Fibroblast of pulmonary artery (primary cell): ENCODE measurements at places on chromosomes 1 and 21.

GRCh38 chr21:39650801-39651200 lies 38.1 kb downstream of the B3GALT5 start:
- no peak for DNase-seq

DNA sequence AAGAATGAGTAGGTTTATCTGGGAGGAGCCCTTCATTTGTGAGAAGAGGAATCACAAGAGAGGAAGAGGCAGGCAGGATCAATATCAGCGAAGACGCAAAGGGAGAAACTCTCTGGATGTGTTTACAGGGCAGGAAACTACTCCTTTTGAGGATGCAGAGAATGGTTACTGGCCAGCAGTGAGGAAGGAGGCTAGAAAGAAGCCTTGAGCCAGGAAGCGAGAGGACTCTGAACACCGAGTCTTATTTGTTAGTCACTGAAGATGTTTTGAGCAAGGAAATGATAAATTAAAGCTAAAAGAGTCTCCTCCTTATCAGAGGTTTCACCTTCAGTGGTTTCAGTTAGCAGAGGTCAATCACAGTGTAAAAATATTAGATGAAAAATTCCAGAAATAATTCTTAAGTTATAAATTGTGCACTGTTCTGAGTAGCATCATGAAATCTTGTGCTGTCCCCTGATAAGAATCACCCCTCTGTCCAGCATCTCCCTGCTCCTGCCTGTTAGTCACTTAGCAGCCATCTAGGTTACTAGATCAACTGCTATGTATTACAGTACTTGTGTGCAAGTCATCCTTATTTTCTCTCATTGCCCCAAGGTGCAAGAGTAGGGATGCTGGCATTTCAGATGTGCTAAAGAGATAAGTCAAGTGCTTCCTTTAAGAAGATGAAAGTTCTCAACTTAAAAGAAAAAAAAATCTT lies 43.5 kb downstream of the WLS start:
- DNase-seq: no peak

GRCh38 chr21:46109313-46110221 lies 11.7 kb downstream of the COL6A2 start:
- DNase-seq: no peak

DNA sequence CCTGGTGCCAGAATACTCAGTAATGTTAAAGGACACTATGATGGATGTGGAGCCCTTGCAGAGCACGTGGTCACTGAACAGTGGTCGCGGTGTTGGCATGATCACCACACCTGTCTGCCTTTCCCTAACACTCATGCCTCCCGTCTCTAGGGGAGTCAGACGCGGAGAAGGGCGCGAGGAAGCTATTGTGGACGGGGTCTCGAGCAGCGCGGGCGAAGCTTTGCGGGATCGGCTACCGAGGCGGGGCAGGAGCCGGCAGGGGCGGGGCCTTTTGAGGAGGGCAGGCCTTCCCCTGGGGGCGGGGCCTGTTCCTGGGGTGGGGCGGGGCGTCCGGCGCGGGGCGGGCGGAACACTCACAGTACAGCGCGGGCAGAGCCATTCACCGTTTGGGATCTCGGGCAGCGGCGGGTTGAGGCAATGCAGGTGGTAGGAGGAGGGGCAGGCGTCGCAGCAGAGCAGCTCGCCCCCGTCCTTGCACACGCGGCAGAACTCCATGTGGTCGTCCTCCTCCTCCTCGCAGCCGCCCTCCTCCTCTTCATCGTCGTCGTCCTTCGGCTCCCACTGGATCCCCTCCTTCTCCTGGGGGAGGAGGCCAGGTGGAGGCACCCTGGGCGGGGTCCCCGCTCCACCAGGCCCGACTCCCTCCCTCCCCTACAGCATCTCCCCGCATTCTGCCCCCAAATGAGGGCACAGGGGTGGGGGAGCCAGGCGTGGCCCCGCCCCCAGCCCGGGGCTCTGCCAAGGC lies 31.5 kb downstream of the CHD5 start:
- DNase-seq: peak; percentile 22

DNA sequence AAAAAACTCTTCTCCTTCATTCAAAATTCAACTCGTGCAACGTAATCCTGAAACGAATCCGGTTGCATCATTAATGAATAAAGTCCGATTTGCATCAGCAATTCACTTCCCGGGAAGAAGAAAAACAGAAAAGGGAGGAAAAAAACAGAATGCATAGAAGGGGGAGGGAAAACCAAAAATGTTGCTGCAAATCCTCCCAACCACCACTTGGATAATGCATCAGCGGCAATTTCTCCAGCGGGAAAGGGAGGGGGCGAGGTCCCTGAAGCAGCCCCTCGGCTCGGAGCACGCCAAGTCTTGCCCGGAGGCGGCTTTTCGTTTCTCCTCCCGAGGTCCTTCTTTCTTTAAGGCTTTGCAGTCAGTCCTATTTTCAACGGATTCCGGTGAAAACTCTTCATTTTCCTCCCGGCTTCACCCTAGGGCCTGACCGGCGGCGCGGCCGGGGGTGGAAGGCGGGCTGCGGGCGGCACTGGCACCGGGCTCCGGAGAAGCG lies 723 bp downstream of the CDC42BPA start:
- peak; percentile 80 for DNase-seq

- no peak for DNase-seq
Measured at GRCh38 chr1:29695036-29695435, 458.7 kb downstream of the PTPRU start.

DNA sequence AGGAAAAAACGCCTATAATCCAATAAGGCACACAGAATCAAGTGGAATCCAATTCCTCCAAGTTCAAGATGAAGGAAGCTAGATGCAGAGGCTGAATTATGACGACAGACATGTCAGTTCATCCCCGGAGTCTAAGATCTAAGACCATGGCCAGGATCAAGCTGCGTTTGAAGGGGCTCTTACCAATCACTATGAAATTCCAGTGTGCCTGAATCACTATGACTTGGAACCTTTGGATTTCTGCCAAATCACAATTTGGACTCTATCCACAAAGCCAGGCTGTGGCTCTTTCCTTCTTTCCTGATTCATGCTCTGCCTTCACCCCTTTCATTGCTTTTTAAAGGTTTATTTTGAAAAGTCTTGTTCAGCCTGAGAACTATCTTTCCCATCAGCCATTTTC lies 17.1 kb downstream of the OLIG2 start:
- DNase-seq: peak; percentile 90

DNA sequence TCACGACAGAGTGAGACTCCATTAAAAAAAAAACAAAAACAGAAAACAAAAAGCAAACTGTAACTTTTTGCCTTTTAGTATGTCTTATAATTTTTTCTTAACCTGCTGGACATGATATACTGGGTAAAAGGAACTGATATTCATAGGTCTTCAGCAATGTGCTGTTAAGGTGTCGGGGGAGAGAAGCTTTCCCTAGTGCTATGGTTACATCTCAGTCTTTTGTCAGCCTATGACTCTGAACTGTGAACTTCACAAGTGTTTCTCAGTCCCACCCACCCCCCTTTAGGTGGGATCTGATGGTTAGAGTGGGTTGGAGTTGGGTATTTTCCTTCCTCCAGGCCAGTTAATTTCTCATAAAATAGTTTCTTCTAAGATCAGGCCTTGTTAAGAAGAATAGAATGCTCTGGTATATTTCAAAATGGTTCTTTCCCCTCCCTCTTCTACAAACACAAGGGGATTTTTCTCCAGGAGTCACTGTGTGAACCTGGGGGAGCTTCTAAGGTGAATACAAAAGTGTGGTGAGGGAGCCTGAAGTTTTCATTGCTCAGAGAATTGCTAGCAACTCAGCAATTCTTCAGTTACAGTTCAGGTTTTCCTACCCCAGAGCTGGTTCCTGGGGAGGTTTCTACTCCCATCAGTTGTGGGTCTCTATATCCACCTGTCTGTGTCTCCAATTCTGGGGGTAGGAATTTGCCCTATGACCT lies 16.1 kb upstream of the EDARADD start:
- no peak for DNase-seq

DNA sequence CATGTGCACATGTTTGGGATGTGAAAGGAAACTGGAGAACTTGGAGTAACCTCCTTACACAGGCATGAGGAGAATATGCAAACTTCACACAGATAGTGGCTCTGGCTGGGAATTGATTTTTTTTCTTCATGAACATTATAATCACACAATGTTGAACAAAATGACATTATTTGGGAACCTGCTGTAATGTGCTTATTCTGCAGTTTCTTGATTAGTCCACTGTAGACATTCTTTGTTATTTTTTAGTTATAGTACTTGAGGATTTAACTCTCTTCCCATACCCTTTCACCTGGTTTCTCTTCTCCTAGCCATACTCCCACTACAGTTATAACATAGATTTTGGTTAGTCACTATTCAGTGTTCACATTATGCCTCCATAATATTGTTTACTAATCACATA lies 68.3 kb downstream of the ATG4C start:
- no peak for DNase-seq

DNA sequence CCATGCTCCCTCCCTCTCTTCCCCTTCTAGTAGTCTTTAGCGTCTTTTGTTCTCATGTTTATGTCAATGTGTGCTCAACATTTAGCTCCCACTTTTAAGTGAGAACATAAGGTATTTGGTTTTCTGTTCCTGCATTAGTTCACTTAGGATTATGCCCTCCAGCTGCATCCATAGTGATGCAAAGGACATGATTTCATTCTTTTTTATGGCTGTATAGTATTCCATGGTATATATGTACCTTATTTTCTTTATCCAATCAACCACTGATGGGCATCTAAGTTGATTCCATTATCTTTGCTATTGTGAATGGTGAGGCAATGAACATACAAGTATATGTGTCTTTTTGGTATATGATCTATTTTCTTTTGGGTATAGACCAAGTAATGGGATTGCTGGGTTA lies 38.3 kb upstream of the PALMD start:
- DNase-seq: no peak
